Cerebellar cortex (tissue), 1 donor: ENCODE measurements at places on chromosomes 1 and 21.

- no peak for DNase-seq
Measured at GRCh38 chr1:229985613-229986010, 81.4 kb upstream of the GALNT2 start.

DNA sequence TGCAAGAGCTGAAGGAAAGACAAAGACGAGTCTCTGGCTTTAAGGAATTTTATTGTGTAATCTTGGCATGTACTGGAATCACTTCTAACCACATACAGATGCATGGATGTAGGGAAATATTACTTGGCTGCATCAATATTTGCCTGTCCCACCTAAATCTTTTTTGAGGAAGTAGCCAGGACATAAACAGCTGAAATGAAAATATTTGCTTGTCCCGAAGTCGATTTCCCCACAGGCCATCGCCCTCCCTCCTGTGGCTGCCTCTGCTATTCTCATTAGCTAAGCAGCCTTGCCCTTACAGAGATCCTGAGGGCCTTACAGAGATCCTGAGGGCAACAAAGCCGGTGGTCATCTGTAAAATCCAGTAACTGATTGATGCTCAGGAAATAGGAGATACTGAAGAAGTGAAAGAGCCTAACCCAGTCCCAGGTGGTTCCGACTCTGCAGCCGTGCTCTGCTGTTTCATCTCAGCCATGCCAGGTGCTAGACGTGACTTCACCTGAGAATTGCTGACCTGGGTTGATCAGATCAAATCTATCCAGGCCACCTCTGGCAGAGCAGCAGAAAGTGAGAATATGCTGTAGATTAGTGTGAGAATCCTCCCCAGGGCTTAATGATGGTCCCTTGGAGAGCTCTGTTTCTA lies 25.5 kb downstream of the MAN1C1 start:
- DNase-seq = peak; percentile 50

- no peak for DNase-seq
Measured at GRCh38 chr1:67460676-67461500, 30.7 kb upstream of the SERBP1 start.

GRCh38 chr1:181117648-181118449 lies 29.3 kb downstream of the IER5 start:
- no peak for DNase-seq

- DNase-seq = no peak
Measured at GRCh38 chr1:66262208-66262963, 271.6 kb upstream of the SGIP1 start.
